NCI-H1436 (cell line): ENCODE measurements at places on chromosomes 3 and 15.

DNA sequence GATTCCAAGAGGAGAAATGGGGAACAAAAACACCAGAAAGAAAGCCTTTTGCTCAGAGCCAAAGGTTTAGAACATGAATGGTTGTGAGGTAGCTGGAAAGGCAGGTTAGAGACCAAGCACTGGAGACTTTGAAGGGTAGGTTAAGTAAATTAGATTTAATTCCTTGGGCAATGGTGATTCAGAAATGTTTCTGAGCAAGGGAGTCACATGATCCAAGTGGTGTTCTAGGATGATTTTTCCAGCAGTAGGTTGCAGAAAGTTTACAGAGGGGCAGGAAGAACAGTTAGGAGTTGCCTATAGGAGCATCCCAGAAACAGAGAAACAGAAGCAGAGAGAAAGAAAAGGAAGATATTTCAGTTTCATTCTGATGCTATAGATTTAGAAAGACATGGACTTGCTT lies 139.8 kb downstream of the WDR76 start:
- DNase-seq, result no peak

DNA sequence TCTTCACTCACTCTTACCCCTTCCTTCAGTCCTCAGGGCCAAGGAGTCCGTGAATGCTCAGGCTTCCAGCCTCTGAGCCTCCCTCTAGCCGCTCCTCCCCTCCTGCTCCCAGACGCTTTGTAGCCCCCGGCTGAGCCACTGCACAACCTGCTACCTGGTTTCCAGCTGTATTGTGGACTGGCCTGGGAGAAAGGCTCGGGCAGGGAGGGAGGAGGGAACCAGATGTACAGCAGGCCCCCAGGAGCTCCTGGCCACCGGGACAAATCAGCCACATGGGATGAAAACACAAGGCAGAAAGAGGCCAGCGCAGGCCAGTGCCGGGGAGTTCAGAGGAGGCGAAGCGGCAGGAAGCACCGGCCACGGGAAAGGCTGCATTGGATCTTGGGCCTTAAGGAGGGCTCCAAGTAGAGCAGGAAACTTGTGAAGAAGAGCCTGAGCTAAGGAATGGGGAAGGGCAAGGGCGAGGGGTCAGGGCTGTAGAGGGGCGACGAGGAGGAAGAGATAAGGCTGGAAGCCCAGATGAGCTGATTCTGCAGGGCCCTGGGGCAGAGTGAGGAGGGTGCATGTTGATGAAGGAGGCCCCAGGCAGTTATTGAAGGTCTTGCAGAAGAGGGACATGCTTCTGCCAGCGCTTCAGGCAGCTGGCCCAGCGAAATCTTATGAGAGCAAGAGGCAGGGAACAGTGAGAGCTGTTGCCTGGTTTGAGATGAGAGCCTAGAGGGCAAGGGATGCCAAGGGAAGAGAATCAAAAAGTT lies 14.3 kb downstream of the CPN2 start:
- DNase-seq, result no peak

GRCh38 chr3:12143949-12144504 lies 14.7 kb downstream of the TIMP4 start:
- no peak for DNase-seq

DNA sequence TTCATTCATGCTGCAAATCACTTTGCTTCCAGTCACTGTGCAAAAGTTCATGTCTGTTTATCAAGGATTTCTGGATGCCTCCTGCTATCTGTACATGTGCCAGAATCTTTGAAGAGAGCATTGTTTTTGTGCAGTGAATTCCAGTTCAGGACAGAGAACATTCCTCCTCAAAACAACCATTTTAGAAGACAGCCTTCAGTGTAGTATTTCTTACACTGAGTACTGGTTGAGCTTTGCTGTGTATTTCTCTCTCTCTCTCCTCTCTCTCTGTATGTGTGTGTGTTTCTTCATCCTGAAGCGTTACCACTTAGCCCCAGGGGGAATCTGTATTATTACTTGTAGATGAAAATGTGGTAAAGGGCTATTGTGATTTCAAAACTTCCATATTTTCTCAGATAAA lies 123.8 kb upstream of the CHL1 start:
- no peak for DNase-seq

DNA sequence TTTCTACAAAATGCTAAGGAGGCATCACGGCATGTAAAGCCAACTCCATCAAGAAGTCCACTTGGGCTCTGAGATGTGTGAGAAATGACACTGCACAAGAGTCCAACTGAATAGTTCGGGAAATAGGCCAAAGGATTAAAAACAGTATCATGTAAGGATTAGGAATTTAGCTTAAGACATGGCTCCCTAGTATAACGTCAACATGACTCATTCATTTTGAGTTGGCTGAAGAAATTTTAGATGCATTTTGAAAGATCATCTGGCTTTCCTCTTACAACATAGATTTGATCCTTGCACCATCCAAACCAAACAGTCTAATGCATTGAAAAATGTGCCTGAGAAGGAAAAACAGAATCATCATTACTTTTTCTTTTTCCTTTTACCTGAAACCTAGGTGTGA lies 109.3 kb upstream of the MME start:
- no peak for DNase-seq

- no peak for DNase-seq
These were observed 7.7 kb downstream of the CAPN3 start for GRCh38 chr15:42367041-42367440.

- DNase-seq, result no peak
These were observed 40.2 kb downstream of the ROPN1B start for GRCh38 chr3:126009181-126009580.

GRCh38 chr3:49681232-49681522 lies 7.0 kb downstream of the APEH start:
- no peak for DNase-seq

- no peak for DNase-seq
These were observed 10.4 kb upstream of the CHAC1 start for GRCh38 chr15:40942878-40943277.

DNA sequence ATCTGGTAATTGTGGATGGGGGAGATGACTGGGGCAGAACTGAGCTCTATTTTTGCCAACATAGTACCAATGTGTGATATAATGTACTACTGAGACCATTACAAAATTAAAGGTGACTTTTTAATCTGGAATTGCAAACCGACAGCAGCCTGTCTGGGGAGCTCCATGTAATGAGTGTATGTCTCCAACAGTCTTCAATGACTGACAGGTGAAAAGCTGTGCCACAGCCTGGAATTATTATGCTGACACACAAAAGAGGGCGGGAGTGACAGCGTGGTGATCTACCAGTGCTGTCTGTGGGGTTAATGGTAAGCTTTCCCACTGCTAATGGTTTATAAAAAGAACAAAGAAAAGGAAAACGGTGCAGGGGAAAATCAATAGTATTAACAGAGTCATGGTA lies 143.4 kb downstream of the CLSTN2 start:
- DNase-seq, result no peak

DNA sequence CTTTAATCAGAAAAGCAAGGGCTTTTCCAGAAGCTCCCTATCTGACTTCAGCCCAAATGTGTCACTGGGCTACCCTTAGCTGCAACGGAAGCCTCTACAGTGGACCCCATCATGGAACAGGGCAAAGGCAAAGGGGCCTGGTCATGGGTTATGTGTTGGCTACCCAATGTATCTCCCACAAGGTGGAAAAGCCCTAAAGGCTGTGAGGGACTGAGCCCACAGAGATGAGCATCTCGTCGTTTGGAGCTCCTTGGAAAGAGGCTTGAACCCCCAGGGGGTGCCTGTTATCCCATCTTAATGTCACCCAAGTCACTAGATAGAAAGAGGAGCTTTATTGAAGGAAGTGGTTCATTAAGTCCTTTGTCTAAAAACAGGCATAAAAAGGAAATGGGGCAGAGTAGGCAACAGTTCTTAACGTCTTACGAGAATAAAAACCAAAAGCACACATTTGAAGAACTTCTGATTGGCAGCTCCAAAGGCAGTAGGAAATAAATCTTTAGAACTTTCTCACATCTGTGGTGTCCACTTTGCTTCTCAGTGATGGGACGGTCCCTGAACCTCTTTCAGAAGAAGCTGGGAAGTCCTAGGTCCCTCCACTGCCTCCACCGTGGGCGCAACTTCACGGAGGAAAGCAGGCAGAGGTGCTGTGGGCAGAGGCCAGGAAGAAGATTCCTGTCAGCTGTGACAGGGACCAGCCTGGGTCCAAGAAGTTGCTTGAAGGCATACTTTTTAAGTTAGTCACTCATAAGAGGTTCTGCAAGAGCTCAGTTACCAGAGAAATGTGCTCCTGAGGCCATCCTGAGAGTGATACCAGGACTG lies 93.7 kb downstream of the MYLK start:
- no peak for DNase-seq

DNA sequence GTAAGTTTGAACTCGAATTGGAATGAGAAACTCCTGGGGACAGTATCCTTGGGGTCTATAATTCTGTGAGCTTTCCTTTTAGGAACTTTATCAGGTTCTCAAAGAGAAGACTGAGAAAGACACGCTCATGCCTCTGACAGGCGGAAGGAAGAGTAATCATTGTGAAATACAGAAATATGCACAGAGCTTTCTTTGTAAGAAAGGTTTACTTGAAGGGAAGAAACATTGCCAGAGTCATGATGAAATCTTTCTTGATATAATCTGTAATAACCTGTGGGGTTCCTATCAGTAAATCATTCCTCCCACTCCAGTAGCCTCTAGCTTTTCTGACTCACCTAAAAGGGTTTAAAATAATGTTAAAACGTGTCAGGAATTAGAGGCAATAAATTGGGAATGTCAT lies 83.6 kb upstream of the CCDC39 start:
- no peak for DNase-seq

DNA sequence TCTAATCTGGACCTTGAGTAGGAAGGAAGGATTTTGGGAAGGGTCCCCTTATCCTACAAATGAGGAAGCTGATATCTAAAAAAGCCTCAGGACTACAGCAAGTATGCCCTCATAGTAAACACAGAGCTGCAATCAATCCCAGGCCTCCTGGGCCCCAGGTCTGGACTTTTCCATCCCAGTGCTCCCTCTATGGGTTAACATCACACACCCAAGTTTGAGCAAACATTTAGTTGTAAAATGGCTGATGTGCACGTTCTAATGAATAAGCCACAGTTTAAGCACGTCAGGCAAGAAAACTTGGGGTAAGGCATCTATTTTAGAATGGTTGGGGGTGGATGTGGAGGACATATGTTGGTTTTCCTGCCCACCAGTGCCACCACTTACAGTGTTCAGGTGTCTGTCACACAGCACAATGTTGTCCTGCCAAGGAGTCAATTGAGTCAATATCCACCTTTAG lies 44.3 kb upstream of the UBE2E1 start:
- no peak for DNase-seq

DNA sequence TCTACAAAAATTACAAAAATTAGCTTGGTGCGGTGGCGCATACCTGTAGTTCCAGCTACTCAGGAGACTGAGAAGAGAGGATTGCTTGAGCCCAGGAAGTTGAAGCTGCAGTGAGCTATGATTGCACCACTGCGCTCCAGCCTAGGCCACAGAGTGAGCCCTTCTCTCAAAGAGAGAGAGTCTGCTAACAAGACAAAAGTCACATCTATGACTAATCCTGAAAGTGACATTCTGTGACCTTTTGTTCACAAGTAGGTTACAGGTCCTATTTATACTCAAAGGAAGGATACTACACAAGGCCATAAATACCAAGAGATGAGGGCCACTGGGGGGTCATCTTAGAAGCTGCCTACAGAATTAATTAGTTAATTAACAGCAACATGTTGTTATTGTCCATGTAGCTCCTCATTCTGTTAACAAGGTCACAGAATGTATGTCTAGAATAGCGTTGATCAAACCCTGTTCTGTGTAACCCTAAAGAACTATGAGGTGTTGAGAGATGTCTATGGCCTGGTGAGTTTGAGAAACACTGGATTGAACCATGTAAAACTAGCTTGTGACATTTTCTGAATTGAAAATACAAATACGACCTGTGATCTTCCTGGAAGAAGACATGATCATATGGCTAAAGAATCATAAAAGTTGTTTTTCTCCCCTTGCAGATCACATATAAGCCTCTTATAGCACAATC lies 97.0 kb downstream of the SAMMSON start:
- no peak for DNase-seq

DNA sequence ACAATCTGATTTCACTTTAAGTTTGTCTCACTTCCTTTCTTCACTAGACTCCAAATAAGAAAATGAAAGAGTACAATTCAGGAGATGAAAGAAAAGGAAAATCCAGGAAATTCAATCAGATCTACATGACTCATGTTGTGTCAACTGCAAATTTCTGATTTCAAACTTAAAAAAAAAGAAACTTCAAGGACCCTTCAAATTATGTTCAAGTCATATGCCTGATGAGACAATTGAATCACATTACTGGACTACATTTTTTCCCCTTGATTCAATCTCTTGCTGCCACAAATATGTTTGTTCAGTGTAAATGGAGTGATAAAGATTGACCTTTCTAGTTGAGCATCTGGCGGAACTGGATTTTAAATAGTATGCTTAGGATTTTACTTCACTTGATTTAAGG lies 37.4 kb downstream of the FRMD5 start:
- no peak for DNase-seq

GRCh38 chr15:36887214-36887961 lies 213.0 kb downstream of the MEIS2 start:
- no peak for DNase-seq

- DNase-seq, result no peak
These were observed 231.2 kb upstream of the LRTM1 start for GRCh38 chr3:55159016-55159415.

DNA sequence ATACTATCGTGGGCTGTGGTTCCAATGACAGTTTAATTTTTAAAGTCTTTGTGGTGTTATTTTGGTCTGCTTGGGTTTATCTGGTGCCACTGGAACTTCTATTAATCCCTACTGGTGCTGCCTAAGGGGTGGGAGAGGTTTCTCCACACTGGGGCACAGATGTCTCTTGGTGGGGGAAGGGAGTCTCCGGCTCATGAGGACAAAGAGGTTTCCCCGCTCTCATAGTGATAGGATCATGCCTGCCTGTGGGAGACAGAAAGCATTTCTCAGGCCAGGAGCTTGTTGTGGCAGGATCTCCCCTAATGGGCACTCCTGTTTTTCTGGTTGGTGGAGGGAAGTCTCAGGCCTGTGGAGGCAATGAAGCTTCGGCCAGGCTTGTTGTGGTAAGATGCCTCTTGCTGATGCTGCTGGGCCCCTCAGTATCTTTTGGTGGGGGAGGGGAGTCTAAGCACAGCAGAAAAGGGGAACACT lies 84.3 kb upstream of the THRB start:
- no peak for DNase-seq

DNA sequence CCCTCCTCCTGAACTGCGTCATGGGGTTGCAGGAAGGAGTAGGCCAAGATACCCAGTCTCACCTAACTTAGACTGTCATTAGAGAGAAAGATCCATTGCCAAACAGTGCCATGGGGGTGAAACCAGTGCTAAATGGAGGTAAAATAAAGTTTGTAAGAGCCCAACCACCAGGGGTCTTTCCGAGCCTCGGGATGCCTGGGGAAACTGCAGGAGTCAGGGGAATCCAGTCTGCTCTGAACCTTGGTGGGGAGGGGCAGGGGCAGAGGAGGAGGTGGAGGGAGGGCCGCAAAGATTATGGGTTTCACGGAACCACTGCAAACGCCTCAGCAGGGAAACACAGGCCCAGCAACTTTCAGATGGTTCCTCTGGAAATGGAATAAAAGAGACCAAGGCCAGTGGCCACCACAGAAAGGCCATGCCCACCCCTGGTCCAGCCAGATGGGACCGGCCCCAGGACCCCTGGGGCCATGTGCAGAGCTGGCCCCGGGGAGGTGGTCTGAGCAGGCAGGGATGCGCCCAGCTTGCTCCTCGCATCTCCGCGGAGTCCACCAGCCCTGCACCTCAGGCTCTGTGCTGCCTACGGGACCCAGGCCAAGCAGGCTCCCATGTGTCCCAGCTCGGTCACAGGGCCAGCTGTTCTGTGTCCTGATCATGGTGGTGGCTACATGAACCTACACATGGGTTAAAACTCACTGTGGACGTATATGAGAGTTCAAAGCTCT lies 19.8 kb upstream of the GP9 start:
- DNase-seq, result no peak

- no peak for DNase-seq
These were observed 730.4 kb downstream of the EDEM1 start for GRCh38 chr3:5917932-5918331.
